ENCODE measurements at places on chromosomes 5 and 9.

DNA sequence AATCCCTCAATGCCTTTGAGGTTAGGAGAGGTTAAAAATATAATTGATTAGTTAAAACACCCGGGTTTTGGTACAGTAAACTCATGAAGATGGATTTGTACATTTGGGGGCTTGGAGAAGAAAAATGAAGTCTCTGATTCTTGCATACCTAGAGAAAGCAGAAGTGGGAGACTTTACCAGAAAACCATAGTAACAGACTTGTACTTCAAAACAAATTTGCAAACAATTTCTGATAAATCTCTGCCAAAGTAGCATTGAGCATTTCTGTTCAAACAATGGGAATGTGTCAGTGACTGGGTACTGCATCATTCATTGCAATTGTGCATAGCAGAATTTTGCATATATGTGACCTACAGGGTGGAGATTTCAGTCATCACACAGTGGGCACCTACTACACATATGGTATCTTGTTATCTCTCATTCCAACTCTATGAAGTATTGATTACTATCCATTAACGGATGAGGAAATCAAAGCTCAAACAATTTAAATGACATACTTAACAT lies 256.9 kb downstream of the PLK2 start:
- DNase-seq: no peak

DNA sequence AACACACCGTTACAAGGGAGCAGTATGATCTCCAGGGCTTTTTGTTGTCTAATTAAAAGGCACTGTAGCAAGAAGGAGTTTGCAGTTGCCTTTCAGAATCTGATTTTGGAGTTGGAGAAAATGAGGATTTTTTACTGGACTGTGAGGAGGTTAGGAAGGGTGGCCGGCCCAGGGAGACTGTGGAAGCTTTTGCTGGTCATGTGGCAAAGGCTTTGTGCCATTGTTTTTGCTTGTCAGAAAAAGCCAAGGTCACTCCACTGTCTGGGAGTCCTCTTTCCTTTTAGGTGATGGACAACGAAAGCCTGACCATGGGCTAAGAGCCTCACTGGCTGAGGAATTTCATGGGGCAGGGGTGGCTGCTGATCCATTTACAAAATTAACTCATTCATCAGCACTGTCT lies 10.3 kb upstream of the WHRN start:
- DNase-seq: no peak

GRCh38 chr9:79574136-79574535 lies 2.4 kb downstream of the TLE4 start:
- DNase-seq: no peak

DNA sequence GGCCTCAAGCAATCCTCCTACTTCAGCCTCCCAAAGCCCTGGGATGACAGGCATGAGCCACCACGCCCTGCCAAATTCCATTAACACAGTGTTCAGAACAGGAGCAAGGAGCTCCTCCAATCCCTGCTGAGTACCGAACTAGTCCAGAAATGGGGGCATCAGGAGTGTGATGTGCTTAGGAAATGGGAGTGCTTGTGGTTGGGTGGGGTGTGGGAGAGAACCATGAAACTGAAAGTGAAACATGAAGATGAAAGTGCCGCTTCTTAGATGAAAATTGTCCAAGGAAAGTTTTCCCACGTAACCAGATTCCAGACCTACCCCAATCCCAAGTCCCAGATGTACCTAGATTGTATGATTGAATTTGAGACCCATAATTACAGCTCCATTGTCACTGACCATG lies 16.7 kb upstream of the ZNF131 start:
- no peak for DNase-seq

DNA sequence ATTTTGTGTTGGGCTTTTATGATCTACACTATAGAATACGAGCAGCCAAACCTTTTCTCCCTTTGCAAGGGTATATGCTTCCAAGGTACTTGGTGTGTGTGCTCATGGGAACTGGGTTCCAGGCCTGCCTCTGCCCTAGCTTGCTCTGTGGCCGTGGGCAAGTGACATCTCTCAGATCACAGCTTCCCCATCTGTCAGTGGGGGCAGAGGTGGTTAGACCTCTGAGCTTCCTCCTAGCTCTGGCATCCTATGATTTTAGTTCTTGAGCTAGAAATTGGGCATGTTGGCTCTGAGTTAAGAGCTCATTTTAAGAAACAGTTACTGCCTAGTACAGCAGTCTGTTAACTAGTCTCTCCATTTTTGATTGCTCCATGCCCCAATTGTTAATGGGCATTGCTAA lies 12.5 kb upstream of the CCNJL start:
- DNase-seq: no peak

Data from iPS DF 6.9 (cell line).